ENCODE measurements at places on chromosomes 5 and 9.

DNA sequence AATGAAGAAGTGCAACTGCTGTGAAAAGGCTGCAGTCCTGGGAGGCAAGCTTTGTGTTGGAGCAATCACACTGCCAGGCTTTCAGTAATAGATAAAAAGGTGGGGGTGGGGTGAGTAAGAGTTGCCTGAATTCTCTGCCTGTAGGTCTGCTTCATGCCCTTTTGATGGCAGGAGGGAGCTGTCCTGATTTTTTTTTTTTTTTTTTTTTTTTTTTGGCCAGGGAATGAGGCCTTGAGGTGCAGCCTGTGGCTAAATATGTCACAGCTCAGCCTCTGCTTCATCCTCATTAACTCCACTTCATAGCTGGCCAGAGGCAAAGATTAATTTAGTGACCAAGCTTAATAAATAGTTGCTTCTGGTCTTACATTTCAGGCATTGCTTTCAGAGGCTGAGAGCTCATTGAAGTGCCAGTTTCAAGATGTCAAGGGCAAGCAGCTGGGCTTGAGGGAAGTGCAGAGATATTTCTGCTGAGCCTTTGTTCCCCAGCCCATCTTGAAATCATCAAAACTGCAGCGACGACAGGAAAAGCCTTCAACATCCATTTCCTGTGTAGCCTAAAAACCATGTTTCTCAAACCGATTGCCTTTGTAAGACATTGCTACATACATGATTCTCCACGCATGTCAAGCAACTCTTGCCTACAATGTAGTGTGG is 134.7 kb downstream of the MACIR start:
- DNase-seq = no peak

- no peak for DNase-seq
Measured at GRCh38 chr9:81999806-82000205, 11.2 kb downstream of the SPATA31D1 start.

GRCh38 chr9:109035684-109036423 is 22.6 kb upstream of the CTNNAL1 start:
- no peak for DNase-seq

- DNase-seq = no peak
Measured at GRCh38 chr5:131647048-131647769, 12.2 kb upstream of the RAPGEF6 start.

GRCh38 chr5:61115968-61116367 is 46.3 kb downstream of the SMIM15 start:
- no peak for DNase-seq

DNA sequence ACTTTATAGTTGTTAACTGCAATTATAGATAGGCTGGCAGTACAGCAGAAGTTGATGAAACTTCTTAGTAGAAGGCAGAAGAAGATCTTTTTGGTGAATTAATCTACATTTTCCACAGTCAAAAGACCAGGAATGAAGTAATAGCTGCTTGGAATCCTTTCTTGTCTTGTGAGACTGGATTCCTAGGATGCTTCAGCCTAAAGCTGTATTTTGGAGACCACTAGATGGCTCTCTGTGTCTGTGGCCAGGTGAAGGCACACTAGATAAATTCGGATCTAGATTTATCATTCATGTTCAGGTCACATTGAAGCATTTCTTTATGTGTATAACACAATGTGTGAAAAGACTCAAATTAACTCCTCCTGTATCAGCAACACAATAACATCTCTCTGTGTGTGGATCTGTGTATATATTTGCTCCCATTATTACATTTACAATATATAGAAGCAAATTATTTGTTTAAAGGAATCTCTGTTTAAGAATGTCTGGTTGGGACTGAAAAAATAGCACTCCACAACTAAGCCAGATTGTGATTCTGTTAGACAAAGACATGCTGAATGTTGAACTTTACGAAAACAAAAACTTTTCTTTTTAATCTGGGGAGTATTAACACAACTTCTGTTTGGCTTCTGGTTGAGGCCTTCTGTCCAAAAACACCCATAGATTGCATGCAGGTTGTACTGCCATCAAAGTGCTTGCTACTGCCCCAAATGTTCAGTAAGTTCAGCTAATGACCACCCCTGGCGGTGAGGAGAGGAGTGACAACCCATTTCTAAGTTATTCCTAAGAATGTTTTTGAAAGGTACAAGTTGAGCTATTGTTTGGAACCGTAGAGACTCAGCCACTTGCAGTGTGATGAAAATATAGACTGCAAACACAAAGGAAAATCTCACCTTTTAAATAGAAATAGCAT is 10.6 kb downstream of the GRIN3A start:
- peak; percentile 21 for DNase-seq

DNA sequence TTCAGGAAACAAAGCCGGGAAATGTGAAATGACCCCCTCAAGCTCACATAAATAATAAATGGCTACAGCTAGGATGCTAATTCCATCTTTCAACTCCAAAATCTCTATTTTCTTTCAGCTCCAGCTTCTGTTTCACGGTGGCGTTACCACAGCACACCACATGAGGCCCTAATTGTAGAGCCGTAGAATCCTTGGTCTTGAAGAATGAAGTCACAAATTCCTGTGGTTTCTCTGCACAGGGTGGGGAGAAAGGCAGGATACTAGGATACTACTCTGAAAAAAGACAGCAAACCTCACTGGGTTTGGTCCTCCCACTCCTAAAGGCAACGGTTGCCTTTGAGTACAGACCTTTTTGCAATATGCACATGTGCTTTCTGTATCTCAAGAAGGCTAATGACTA is 13.9 kb upstream of the RARS1 start:
- DNase-seq = no peak

DNA sequence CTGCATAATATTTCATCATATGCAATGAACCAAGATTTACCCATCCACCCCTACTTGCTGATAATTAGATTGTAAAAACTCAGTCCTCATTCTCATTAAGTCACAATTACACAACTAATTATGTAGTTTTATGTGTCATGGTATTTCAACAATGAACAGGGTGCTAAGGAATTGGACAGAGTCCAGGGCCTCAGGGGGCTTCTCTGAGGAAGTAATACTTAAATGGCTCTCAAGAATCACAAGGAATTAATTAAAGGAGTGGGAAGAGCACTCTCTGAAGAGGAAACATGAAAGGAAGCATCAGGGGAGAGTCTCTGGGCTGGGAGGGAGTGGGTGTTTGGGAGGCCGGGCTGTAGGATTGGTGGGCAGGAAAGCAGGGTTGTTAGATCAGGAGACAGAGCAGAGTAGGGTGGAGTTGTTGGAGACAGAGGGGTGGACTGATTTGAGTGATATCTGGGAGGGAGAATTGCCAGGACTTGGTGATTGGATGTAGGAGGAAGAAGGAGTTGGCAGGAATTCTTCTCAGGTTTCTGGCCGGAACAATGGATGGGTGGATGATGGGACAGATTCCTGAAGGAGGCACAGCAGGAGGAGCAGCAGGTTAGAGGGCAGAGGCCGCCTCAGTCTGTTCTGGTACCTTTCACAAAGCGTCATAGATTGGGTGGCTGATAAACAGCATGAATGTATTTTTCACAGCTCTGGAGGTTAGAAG is 23.0 kb upstream of the NSG2 start:
- no peak for DNase-seq

DNA sequence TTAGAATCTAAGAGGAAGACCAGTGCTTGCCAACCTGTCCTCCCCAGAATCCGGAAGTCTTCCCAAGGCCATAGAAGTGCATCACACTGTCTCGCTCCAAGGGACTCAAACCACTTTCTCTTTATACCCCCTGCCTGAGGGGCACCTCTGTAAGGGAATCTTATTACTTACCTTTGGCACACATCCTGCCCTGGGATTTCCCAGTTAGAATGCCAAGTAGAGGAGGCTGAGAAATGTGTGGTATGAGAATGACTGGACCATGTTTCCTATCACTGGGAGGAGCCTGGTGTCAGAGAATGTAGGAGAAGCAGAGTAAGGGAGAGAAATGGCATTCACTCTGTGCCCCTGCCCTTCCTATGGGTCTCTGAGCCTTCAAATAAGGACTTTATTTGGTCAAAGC is 85.8 kb downstream of the AOPEP start:
- DNase-seq = no peak

- DNase-seq = no peak
Measured at GRCh38 chr9:20240498-20240897, 381.8 kb downstream of the MLLT3 start.

DNA sequence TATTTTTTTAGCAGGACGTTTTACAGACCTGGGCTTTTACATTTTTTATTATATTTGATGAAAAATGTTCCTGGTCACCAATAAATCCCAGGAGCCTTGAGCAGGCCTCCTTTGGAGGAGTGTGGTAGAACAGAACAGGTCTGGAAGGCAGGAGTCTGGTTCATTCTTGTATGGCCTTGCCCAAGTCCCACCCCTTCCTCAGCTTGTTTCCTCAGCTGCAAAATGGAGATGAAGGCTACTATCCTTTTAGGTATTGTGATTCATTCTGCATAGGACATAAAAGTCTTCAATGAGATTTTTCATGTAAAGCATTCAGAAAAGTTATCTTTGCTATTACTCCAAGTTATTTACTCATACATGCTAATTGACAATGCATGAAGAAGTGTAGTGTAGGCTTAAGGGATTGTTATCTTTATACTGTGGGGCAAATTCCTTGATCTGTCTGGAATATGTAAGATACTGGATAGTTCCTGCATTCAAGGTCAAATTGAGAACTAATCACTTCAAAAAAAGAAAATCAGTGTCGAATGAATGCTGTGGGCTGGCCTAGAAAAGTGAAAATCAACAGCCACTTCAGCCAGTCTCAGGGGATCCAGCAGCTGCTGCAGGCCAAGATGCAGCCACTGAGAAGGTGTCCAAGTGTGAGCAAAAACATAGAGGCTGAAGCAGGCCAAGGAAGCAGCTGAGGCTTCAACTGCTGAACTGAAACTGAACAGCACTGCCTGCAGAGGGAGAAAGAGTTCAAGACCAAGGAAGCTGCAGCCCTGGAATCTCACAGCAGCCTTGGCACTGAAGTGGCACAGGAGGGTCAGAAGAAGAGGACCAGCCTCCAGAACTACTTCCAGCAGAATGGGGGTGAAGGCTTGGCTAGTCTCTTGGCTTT is 15.5 kb upstream of the SLC36A3 start:
- DNase-seq = no peak

- DNase-seq = no peak
Measured at GRCh38 chr5:79512049-79512448, 1.9 kb downstream of the HOMER1 start.

- no peak for DNase-seq
Measured at GRCh38 chr5:78809444-78809843, 160.9 kb upstream of the LHFPL2 start.

DNA sequence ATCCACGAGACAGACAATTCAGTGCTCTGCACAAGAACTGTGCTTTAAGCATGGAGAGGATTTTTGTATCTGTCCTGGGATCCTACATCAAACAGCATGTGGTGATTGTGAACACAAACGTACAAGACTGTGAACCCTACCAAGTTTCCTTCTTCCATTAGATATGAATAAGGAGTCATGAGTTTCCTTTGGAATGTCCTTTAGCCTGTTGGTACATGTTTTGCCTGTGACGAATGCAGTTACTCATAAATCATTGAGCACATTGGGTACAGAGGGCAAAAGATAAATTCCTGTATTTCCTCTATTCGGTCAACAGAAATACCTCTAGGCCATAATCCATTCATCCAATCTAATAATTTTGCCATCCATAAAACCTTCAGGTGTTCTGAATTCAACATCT is 61.5 kb downstream of the FXN start:
- no peak for DNase-seq

- DNase-seq = no peak
Measured at GRCh38 chr5:41863871-41864486, 6.2 kb downstream of the OXCT1 start.

GRCh38 chr9:121692606-121693387 is 41.4 kb downstream of the DAB2IP start:
- DNase-seq = no peak

DNA sequence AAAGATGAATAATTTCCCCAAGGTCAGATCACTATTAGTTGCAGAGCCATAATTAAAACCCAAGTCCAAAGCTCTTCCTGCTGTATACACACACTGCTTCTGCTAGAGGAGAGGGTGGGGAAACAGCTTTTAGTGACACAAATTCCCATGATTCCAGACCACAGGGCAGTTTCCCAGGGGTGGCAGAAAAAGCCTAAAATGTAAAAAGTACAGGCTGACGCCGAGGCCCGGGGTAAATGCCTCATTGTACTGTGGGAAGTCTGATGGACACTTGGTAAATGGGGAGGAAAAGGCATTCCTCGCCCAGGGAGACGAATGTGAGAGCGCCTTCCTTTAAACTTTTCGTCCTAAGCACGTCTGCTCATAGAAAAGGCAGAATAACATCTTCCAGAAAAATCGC is 65.7 kb downstream of the DENND1A start:
- no peak for DNase-seq

GRCh38 chr9:109108318-109108717 is 11.4 kb downstream of the TMEM245 start:
- DNase-seq = no peak

- DNase-seq = no peak
Measured at GRCh38 chr9:97480174-97480573, 21.3 kb upstream of the TMOD1 start.

All from CD4-positive, alpha-beta T cell treated with Interleukin-10 for 1 hour (primary cell).